ENCODE measurements at places on chromosomes 3 and 15.

DNA sequence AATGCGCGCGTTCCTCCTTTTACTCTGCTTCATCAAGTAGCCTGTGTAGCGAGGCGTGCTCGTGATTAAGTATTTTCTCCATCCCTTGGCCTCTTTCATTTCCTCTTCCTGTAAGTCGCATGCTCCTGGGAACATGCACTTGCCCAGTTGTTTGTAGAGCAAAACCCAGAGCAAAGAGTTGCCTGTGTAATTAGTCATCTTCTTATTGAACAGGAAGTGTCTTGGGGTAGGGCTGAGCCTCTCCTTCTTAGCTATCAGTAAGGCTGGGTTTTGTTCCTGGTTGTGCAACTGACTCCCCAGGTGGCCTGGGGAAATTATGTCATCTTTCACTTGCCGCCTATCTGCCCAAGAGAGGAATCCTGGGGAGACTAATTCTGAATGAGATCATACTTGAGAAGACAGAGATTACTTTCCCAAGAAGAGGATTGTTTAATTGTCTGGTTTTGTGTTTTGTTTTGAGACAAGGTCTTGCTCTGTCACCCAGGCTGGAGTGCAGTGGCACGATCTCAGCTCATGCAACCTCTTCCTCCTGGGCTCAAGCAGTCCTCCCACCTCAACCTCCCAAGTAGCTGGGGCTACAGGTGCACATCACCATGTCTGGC is 14.9 kb downstream of the LIPH start:
- DNase-seq = no peak

DNA sequence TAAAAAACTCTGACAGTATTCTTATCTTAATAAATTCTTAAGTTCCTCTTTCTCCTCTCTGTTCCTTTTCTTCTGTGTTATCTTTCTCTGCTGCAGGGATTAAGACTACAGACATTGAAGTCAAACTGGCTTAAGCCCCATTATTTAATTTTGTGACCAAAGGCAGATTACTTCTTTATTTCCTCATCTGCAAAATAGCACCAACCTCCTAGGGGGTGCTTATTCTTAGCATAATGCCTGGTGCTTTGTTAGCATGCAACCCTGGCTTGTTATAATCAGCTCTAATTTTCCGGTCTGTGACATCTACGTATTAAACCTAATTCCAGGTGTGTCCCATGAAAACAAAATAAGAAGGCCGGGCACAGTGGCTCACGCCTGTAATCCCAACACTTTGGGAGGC is 23.8 kb downstream of the SEMA6D start:
- no peak for DNase-seq

DNA sequence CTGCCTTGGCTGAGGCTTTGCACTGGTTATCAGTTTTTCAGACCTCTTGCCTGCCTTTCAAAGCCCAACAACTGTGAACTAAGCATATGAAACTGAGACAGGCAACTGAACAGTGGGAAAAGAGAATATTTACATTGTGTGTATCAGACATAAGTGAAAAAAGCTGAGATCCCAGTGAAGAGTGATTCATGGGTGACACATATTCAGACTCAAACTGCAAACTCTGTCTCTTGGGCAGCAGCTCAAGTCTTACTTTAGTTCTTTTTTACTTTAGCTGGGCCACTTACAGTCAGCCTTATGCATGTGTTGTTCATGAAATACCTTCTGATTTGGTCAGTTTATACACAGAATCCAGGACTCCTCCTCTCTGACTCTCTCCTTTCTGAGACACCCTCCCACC is 19.2 kb downstream of the SUCLG2 start:
- no peak for DNase-seq

DNA sequence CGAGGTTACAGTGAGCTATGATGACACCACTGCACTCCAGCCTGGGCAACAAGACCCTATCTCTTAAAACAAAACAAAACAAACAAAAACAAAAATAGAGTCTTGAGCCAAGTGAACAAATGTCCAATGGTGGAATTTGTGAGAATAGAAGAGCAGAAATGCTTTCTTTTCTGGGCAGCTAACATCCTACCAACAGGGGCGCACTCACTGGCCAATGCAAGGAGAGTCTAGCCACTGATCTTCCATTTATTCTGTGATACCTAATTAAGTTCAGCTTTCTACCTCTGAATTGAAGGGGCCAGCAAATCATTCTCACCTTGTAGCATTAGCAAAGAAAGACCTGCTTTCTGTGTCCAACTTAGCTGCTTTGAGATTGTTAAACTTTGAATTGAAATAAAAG is 301.9 kb upstream of the NR2F2 start:
- DNase-seq = no peak

DNA sequence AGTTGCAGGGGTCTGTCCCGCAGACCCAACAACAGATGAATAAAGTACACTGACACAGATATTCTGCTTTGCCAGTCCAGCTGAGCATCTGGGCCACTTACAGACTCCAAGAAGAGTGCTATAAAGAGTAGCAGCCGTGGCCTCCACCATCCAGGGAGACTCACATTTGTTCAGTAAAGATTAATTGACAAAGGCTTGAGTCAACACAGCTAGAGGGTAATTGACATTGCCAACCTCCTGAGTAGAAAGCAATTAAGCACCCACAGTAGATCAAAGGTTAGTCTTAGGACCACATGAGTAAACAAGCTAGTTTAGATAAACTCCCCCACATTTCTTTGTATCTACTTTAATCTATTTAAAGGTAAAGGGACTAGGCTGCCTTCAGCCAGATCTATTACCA is 16.3 kb upstream of the CRTC3 start:
- no peak for DNase-seq

DNA sequence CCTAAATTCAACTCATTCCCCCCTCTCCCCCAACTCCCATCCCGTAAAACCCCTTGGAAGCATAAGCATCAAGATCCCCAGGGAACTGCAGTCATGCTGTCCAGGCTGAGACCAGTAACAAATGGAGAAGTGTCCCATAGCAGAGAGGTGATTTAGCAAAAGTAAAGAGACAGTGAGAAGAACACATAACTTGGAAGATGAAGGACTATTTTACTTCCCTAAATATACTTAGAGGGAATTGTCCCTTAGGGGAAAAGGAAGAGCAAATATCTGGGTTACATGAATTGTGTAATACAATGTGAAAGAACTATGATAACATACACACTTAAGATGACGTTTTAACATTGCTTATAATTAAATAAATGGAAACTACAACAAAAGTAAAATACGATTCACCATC is 61.6 kb upstream of the LRRFIP2 start:
- no peak for DNase-seq
